Tibial artery (tissue), 4 donors: ENCODE measurements at places on chromosomes 2 and 18.

DNA sequence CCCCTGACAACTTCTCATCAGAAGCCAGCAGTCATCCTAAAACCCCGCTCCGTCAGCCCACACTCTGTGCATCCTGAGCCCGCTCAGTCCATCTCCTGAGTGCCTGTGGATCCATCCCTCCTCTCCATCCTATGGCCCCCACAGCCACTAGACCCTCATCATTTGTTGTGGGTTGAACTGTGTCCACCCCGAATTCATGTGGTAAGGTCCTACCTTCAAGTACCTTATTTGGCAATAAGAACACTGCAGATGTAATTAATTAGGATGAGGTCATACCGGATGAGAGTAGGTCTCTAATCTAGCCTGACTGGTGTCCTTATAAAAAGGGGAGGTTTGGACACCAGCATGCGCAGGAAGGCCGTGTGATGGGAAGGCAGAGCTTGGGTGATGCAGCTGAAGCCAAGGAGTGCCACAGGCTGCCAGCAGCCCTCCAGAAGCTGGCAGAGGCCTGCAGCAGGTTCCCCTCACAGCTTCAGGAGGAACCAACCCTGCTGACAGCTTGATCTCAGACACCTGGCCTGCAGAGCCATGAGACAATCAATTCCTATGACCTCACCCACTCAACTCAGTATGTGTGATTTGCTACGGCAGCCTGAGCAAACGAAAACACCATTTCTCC, 192.4 kb downstream of the ZBTB7C start:
- DNase-seq = no peak

DNA sequence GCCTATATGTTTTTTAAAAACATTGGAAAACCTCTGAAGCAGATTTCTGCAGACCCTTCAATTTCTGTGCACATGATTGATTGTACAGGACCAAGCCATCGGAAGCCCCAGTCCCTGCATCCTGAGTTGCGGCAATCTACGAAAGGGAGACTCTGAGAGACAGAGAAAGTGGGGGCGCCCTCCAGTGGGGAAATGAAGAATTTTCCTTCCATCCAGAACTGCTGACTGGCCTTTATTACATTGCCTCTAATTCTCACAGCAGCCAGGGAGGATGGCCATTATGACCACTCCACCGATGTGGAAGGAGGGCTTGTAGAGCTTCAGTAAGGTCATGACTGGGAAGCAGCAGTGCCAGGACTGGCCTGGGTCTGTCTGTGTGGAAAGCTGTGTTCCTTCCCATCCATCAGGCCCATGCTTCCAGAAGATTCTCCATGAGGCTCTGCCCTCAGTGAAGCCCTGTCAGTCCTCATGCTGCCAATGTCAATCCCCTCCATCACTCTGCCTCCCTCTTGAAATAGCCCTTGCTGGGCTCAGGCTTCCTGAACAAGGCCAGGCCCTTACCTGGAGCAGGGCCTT, 20.0 kb upstream of the RESP18 start:
- DNase-seq = peak; percentile 37

DNA sequence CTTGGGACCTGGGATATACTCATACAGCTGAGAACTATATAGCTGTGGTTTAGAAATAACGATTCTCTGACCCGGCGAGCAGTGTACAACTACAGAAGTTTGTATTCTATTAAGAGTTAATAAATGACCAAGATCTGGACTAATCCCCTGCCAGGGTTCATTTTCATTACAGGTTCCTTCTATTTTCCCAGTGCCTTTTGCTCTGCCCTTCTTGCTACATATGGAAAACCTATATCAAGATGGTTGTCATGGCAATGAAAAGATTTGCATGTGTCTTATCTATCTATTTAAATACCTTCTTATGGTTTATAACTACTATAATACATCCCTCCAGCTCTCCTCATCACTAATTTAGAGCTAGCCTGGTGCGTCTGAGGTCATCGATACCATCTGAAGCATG, 965.2 kb downstream of the BCL11A start:
- DNase-seq = no peak

- DNase-seq = no peak
Observed at GRCh38 chr2:60246583-60246982, 306.9 kb downstream of the BCL11A start.

DNA sequence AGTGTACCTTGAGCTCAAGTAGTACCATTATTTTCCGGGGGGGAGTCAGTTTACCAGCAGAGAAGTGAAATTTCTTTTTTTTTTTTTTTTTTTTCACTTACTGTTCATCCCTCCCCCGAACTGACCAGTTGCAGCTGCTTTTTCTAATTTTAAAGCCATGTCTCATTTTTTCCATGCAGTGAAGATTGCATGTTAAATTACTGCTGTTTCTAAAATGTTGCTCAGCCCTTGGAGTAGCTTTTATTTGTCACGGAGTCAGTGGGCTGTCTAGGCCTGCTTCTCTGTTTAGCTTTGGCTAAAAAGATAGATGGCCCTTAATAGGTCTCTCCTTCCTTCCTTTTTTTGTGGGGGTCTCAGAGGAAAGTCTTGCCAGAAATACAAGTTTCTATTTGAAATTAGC, 70.2 kb downstream of the NGEF start:
- no peak for DNase-seq

- no peak for DNase-seq
Observed at GRCh38 chr18:55179835-55180234, 220.6 kb upstream of the CCDC68 start.

- DNase-seq = no peak
Observed at GRCh38 chr18:36567800-36568199, 261.0 kb downstream of the TPGS2 start.

DNA sequence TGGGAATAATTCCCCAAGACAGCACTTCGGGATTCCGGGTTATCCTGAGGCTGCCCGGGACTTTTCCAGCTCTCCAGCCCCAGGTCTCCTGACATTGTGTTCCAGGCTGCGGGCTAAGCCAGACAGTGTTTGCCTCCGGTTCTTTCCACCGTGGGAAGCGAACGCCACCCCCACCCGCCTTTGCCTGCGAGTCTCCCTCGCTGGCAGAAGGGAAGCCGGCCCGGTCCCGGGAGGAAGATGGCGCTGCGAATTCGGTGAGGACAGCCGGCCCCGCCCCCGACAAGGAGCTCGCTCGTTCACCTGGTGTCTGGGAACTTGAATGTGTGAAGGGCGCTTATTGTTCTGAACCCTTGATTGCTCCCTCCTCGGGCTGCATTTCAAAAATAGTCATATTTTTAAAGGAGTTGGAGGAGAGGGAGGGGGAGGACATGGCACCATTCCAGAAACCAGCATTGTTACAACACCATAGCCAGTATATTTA, 2.9 kb downstream of the LRATD1 start:
- peak; percentile 80 for DNase-seq

DNA sequence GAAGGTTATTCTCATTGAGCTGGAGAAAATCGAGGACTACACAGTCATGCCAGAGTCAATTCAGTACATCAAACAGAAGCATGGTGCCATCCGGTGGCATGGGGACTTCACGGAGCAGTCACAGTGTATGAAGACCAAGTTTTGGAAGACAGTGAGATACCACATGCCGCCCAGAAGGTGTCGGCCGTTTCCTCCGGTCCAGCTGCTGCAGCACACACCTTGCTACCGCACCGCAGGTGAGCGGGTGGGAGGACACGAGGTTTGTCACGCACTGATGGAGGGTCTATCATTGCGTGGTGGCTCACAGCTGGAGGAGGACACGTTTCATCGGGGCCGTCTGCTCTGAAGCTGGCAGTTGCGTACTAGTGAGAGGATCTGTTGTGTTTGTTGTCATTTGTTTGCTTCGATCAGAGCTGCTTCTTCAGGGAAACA, 48.2 kb downstream of the IL1RL2 start:
- no peak for DNase-seq

- DNase-seq = no peak
Observed at GRCh38 chr18:70672581-70672980, 383.7 kb downstream of the SOCS6 start.

GRCh38 chr2:156456616-156457015, 20.4 kb downstream of the GPD2 start:
- no peak for DNase-seq

- DNase-seq = no peak
Observed at GRCh38 chr2:169348321-169349024, 13.9 kb downstream of the LRP2 start.

GRCh38 chr2:182113334-182113733, 127.7 kb downstream of the PPP1R1C start:
- DNase-seq = no peak

DNA sequence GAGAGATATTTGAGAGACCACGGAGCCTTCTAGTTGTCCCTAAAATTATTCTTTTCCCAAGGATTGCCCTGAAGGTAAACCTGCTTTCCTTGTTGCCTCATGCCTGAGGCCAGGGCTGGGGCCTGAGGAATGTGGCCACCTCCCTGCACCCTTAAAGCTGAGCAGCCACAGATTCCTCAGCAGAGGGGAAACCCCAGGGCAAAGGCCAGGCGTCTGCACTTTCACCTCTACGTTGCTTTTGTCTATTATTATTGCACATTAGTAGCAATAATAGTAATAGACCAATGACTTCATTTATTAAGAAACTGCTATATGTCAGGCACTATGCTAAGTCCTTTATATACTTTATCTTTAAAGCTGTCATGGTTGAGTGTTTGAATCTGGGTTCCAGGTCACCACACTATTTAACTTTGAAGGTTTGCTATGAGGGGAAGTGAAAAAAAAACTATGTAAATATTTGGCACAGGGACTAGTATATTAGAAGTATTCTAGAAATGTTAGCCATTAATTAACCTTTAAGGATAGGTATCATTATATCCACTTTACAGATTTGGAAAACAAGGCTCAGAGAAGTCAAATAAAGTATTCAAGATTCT, 104.2 kb downstream of the LRRC30 start:
- DNase-seq = no peak

- DNase-seq = no peak
Observed at GRCh38 chr2:2834105-2834504, 503.0 kb upstream of the MYT1L start.

DNA sequence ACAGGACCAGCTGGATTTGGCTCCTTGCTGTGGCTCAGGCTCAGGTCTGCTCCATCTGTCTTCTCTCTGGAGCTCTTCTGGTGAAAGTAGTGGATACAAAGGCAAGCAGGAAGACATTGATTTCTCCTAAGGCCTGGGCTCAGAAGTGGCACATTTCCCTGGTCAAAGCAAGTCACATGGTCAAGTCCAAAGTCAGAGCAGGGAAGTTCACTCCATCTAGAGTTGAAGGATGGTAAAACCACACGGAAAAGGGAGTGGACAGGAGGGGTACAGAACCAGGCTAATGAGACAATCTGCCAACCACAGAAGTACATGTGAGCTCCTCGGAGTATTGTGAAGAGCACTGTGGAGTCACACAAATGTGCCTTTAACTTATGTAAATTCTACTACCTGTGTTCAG, 66.1 kb downstream of the MARCO start:
- DNase-seq = no peak

DNA sequence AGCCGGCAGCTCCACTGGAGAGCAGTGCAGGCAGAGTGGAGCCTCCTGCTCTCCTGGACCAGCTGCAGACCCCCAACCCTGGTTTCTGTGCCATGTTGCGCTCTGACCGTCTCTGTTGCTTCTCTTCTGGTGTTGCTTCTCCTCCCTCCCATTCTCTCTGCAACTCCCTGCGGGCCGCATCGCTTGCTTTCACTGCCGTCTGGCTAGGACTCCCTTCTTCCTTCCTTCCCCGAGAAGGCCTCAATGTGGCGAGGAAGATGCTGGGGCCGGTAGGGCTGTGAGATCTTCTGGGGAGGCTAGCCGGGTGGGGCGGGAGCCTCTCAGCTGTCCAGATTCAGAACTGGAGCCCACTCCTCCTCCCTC, 6.2 kb downstream of the DNAJB2 start:
- DNase-seq = no peak

DNA sequence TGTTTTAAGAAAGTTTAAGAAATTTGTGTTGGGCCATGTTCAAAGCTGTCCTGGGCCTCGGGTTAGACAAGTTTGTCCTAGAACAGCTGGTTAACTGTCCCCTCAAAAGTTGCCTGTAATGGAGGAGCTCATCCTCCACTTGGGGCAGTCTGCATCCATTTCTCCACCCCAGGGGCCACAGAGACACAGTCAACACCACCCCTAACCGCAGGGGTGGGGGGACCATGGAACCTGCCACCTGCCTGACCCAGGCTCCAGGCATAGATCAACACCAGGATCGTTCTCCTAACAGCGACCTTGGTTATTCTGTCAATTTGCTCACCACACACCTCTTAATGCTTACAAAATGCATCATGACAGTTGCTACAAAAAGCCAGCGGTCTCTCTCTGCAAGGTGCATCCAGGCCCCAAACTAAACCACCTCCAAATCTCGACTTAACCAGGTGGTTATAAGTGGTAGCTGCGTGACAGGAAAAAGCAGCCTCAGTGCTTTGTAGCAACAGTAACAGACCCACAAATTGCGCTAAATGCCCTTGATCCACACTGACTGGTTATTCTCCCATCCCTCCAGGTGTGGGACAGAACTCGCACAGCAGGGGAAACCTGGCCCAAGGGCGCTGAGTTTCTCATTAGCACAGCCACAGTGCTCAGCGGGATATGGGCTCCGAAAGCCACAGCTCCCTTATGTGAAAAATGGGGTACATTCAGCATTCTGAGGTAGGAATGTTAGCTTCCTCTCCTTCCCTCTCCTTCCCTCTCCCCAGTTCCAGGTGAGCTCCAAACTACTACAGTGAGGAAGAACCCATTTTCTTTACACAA, 48.0 kb downstream of the HDLBP start:
- no peak for DNase-seq

- no peak for DNase-seq
Observed at GRCh38 chr18:46622451-46622850, 34.6 kb downstream of the LOXHD1 start.

GRCh38 chr2:75068546-75068945, 110.1 kb downstream of the POLE4 start:
- no peak for DNase-seq

- DNase-seq = no peak
Observed at GRCh38 chr18:10814336-10814735, 288.5 kb downstream of the NAPG start.

DNA sequence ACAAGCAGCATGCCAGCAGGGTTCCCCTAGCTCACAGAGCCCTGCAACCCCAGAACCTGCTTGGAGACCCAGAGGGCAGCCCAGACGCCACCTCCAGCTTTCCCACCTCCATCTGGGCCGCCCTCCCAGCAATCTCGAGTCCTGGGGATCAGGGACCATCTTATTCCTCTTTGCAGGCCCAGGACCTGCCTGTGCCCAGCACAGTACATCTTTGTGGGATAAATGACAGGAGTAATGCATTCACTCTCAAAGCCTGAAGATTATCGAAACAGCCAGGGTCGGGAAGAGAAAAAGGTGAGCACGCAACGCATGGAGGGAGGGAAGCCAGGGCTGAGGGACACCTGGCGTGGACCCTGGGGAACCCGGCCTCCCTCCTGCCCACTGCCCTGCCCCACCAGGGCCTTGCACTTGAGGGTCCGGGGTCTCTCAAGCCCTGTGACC, 144.1 kb downstream of the NDUFA10 start:
- DNase-seq = peak; percentile 37
